Calu3 (cell line): ENCODE measurements at places on chromosomes 2 and 18. TPM values are rescaled to one million over a fixed set of nuclear protein-coding genes. Genes with fewer than 3 reads are reported as not detected.

DNA sequence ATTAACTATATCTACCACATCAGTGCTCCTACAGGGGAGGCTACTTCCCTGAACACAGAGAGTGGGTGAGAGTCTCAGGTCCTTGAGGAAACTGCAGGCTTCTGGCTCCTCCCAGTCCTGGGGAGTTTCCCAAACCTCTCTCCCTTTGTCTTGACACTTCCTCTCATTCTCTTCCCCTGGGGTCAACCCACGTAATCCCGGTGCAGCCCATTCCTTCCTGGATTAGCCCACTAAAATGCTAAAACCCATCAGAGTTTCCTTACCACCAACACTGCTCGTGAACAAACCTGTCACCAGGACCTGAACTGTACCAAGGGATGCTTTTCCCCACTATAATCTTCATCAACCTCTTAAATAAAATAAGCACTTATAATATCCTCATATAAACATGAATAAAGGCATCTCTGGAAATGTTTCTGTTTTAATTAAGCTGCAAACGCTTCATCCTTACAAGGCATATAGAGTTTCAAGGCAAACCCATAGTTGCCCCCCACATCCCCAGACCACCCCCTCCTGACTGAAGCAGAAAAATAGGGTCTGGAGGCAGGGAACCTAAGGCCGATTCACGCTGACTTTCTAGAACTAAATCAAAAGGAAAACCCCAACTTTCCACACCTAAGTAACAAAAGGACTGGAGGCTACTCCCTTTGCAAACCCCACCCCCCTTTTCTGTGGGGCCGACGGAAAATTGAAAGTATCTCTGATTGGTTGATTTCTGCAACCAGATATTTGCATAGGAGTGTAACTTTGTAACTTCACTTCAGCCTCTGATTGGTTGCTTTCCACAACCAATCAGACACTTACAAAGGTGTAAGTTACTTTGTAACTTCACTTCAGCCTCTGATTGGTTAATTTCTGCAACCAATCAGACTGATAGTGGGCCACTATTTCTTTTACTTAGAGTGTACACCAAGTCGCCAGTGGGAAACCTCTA is 19.0 kb downstream of the TMSB10 start:
- no peak overlapping the region for H3K4me3 ChIP-seq
- H3K27ac ChIP-seq = peak overlapping the region; percentile 56
- DNase-seq = peak; percentile 40
- peaks cover 48% of the 10 kb centered on the region for H3K4me1 ChIP-seq
- H3K36me3 ChIP-seq = peaks cover 25% of the 10 kb centered on the region

GRCh38 chr2:67627456-67628207 is 230.5 kb downstream of the ETAA1 start:
- H3K27me3 ChIP-seq = no peaks in the 10 kb centered on the region
- no peak overlapping the region for H3K4me3 ChIP-seq
- no peak overlapping the region for H3K27ac ChIP-seq

The KCNG2 gene
- total RNA-seq = not detected in 2 replicates

DNA sequence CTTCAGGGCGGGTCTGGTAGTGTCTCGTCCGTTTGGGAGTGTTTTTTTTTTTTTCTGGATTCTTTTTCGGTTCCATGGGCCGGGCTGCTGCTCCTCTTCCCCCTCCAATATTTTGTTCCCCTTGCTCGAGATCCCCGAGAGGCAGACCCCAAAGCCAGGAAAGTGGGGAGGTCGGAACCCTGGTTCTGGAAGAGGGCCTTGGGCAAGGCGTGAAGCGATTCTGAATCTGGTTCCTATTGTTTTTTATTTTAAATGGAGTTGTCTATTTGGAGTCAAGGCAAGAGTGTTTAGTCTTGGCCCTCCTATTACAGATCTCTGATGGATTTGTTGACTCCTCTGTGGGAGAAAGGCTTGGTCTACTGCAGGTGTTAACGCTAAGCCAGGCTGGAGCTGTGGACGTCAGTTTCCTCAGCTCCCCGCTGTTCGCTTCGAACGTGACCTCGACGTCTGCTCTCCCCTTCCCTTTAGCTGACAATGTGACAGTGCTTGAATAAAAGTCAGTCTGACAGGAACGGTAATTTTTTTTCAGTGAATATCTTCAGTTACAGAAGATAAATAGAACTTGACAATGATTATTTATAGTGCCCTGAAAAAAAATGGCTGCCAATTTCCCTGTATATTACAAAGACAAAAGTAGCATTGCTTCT is 683 bp upstream of the DNAJC27 start:
- peak; percentile 21 for DNase-seq

- H3K36me3 ChIP-seq = no peaks in the 10 kb centered on the region
- DNase-seq = no peak
- H3K27ac ChIP-seq = no peak overlapping the region
- peaks cover 55% of the 10 kb centered on the region for H3K27me3 ChIP-seq
- no peaks in the 10 kb centered on the region for H3K4me1 ChIP-seq
Measured at GRCh38 chr2:15751477-15751876, 159.8 kb downstream of the DDX1 start.

- H3K4me1 ChIP-seq = peaks cover 8% of the 10 kb centered on the region
- H3K36me3 ChIP-seq = peaks cover 15% of the 10 kb centered on the region
- H3K27ac ChIP-seq = no peak overlapping the region
- peak overlapping the region; percentile 86 for H3K4me3 ChIP-seq
Measured at GRCh38 chr2:176080540-176081375, 3.0 kb downstream of the EVX2 start.

DNA sequence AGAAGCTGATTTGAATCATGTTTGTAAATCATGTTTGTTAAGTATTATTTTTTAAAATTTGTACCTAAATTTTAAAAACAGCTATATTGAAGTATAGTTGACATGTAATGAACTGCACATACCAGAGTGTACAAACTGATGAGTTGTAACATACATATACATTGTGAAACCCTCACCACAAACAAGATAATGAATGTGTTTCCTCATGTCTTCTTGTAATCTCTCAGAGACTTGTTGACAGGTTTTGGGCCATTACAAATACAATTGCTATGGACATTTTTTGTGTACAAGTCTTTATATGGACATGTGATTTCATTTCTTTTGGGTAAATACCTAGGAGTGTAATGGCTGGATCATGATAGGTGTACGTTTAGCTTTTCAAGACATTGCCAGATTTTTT is 21.5 kb downstream of the WDR43 start:
- no peaks in the 10 kb centered on the region for H3K27me3 ChIP-seq
- H3K36me3 ChIP-seq = peaks cover 74% of the 10 kb centered on the region
- no peak for DNase-seq
- H3K27ac ChIP-seq = no peak overlapping the region
- H3K4me3 ChIP-seq = no peak overlapping the region

The NAT8 gene
- total RNA-seq = not detected in 2 replicates

The PSMA8 gene
- not detected in 2 replicates for total RNA-seq

GRCh38 chr2:44181648-44182047 is 13.0 kb downstream of the PPM1B start:
- peak overlapping the region; percentile 11 for H3K27ac ChIP-seq
- H3K4me3 ChIP-seq = no peak overlapping the region
- H3K36me3 ChIP-seq = peaks cover 18% of the 10 kb centered on the region
- peaks cover 43% of the 10 kb centered on the region for H3K4me1 ChIP-seq

DNA sequence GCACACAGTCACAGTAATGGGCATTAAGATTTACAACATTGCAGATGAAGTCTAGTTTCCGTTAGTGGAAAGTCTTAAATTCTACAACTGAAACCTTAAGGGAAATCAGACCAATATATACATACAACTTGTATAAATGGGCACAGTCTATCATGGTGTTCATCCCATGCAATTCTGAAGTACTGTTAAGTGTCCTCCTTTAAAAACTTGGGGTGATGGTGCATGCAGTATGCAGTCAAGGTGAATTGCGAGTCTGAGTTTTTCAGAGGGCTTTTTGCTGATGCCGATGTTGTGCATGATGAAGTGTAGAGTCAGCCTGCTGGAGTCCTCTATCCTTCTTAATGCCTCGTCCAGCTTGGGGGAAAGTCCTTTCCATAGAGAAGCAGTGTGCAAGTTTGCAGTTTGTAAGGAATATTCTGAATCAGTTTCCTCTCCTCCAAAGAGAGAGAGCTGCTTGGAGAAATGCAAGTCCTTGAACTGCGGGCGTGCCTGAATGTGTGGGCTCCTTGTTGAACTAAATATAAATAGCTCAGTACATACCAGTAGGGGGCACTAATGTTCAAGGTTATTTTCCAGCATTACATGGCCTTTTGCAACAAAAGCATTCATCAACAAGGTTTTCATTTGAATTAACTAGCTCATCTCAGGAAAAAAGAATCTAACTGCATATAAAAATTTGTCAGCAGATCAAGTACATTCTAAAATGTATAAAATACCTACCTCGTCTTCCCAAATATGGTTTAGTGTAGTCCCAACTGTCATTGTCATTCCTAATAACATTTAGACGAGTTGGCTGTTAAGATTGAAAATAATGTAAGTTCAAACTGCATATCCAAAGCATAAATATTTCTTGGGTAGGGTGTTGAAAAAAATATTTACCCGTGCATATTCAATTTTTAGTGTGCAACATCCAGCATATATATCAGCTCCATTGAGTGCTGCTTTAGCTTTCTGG is 21.3 kb downstream of the HNRNPLL start:
- no peak overlapping the region for H3K4me3 ChIP-seq
- no peaks in the 10 kb centered on the region for H3K27me3 ChIP-seq
- no peak overlapping the region for H3K27ac ChIP-seq
- peaks cover 5% of the 10 kb centered on the region for H3K36me3 ChIP-seq

GRCh38 chr2:31031132-31031706 is 107.0 kb downstream of the GALNT14 start:
- no peak overlapping the region for H3K4me3 ChIP-seq
- DNase-seq = no peak
- no peaks in the 10 kb centered on the region for H3K27me3 ChIP-seq
- H3K4me1 ChIP-seq = peaks cover 9% of the 10 kb centered on the region
- no peak overlapping the region for H3K27ac ChIP-seq

DNA sequence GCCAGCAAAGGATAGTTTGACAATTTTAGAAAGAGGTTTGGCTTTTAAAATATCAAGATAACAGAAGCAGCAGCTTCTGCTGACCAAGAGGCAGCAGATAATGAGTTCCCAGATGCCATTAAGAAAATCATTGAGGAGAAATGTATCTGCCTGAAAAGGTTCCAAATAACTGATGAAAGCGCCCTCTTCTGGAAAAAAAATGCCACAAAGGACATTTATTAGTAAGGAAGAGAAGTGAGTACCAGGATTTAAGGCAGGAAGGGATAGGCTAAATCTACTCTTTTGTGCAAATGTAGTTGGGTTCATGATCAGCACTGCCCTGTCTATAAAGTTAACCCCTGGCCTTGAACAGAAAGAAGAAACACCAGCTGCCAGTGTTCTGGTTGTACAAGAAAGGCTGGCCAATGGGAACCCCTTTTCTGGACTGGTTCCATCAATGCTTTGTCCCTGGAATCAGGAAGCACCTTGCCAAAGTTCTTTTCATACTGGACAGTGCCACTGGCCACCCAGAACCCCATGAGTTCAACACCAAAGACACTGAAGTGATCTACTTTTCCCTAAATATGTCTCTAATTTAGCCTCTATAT is 40.6 kb downstream of the DHX57 start:
- peaks cover 5% of the 10 kb centered on the region for H3K36me3 ChIP-seq
- H3K27ac ChIP-seq = no peak overlapping the region
- no peaks in the 10 kb centered on the region for H3K4me1 ChIP-seq
- no peaks in the 10 kb centered on the region for H3K27me3 ChIP-seq
- no peak overlapping the region for H3K4me3 ChIP-seq
- peak; percentile 3 for DNase-seq

The KCNF1 gene
- total RNA-seq = not detected in 2 replicates

- no peaks in the 10 kb centered on the region for H3K27me3 ChIP-seq
- no peak for DNase-seq
- H3K4me3 ChIP-seq = no peak overlapping the region
- H3K4me1 ChIP-seq = peaks cover 12% of the 10 kb centered on the region
Measured at GRCh38 chr2:137928547-137929518, 35.4 kb upstream of the HNMT start.

GRCh38 chr18:32280188-32280783 is 90.4 kb downstream of the MEP1B start:
- no peaks in the 10 kb centered on the region for H3K27me3 ChIP-seq
- H3K4me1 ChIP-seq = peaks cover 38% of the 10 kb centered on the region
- H3K27ac ChIP-seq = no peak overlapping the region
- H3K4me3 ChIP-seq = no peak overlapping the region
- no peaks in the 10 kb centered on the region for H3K36me3 ChIP-seq
- DNase-seq = no peak

The LRRTM1 gene
- total RNA-seq = not detected in 2 replicates

DNA sequence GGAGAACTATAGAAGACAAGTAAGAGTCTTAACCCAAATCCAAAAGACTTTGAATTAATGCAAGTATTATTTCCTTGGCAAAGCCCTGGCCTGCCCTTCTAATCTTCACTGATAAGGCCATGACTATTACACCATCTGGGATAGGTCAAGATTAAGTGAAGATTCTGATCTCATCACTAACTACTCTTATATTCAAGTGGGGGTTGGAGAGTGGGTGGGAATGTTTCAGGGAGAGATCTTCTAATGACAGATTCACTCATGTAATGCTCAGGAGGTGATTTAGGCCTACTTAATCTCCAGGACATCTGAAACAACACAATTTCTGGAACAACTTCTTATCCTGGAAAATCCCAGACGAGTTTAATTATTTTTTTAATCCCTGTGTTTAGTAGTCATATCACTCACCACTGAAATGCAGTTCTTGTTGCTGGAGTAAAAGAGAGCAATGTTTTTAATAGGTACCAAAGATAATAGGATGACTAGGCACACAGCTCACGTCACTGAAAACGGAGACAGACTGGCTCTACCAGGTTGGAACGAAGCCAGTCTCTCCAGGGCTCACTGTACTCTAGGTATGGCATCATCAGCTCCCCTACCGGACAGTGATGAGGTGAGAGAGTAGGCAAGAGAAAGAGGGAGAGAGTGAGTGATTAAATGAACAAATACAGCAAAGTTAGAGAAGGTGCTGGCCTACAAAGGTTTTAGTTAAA is 133.1 kb downstream of the NCKAP5 start:
- H3K27ac ChIP-seq = no peak overlapping the region
- H3K27me3 ChIP-seq = no peaks in the 10 kb centered on the region
- peaks cover 19% of the 10 kb centered on the region for H3K4me1 ChIP-seq

GRCh38 chr18:34799291-34799690 is 89.2 kb downstream of the DTNA start:
- H3K27ac ChIP-seq = no peak overlapping the region
- no peak for DNase-seq
- H3K27me3 ChIP-seq = no peaks in the 10 kb centered on the region
- no peak overlapping the region for H3K4me3 ChIP-seq

- no peaks in the 10 kb centered on the region for H3K4me1 ChIP-seq
- no peak overlapping the region for H3K4me3 ChIP-seq
- DNase-seq = peak; percentile 6
- no peaks in the 10 kb centered on the region for H3K27me3 ChIP-seq
Measured at GRCh38 chr2:32772638-32773447, 145.0 kb downstream of the TTC27 start.

- H3K36me3 ChIP-seq = no peaks in the 10 kb centered on the region
- peaks cover 22% of the 10 kb centered on the region for H3K27me3 ChIP-seq
- H3K27ac ChIP-seq = no peak overlapping the region
- DNase-seq = no peak
- no peaks in the 10 kb centered on the region for H3K4me1 ChIP-seq
Measured at GRCh38 chr2:128781585-128782385, 463.1 kb upstream of the HS6ST1 start.

The TXNDC2 gene
- total RNA-seq = not detected in 2 replicates

DNA sequence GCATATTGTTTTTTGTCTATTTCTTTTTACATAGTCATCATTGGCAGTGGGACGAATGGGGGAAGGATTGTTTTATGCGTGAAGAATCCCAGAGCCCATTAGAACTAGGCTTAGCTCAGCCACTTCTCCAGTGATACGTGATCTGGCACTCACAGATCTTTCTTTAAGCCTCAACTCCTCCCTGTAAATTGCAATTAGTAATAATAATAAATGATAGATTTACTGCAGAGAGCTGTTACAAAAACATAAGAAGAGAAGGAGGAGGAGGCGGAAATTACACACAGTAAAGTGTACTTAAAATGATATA is 629.3 kb downstream of the NRXN1 start:
- H3K27me3 ChIP-seq = no peaks in the 10 kb centered on the region
- H3K4me1 ChIP-seq = no peaks in the 10 kb centered on the region
- no peak overlapping the region for H3K27ac ChIP-seq
